Fibroblast of the aortic adventitia (primary cell): ENCODE measurements at places on chromosomes 5 and 9.

DNA sequence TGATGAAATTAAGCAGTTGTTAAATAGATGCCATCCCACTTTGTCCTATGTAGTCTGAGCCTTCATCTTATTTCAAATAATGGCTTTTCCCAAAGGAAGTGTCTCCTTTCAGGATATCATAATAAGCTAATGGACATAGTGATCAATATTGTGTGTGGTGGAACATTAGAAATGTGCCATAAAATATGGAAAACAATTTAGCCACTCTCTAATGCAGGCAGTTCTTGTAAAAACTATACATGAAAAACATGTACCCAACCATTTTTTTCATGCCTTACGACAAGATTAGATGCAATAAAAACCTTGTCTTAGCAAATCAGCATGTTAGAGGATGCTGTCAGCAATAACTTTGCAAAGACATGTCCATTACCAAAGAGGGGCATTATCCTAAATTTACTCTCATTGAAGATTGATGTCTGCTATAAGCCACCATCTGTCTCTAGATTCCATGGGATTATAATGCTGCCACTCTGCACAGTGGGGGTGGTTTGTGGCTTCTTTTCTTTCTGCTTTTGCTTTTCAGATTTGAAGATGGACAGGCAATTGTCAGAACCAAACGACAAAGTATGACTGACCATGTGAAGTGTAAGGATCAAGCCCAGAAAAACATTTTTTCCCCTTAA lies 724.0 kb upstream of the ZNF608 start:
- DNase-seq, result no peak

DNA sequence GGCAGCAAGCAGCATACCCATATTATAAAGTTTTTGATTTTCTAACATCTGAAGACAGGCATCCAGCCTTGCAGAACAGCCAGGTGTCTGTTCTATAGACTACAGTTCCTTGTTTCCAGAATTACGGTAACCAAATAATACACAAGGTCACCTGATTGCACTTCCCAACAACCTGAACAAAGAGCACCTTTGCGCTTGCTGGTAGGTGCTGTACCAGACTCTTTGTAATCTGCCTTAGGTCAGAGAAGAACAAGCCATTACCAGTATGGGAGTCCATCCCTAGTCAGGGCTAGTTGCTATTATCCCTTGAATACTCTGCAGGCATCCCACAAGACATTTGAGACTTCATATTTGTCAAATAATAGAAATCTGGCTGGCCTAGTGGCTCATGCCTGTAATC lies 256.2 kb downstream of the ARRDC3 start:
- DNase-seq, result no peak

- no peak for DNase-seq
Observed at GRCh38 chr5:16618138-16618897, 1.5 kb upstream of the RETREG1 start.

GRCh38 chr9:82423700-82424099 lies 435.1 kb downstream of the SPATA31D1 start:
- no peak for DNase-seq

GRCh38 chr9:89953824-89954615 lies 349.2 kb downstream of the GADD45G start:
- DNase-seq, result no peak

GRCh38 chr9:116279230-116279629 lies 125.6 kb downstream of the PAPPA start:
- DNase-seq, result no peak

DNA sequence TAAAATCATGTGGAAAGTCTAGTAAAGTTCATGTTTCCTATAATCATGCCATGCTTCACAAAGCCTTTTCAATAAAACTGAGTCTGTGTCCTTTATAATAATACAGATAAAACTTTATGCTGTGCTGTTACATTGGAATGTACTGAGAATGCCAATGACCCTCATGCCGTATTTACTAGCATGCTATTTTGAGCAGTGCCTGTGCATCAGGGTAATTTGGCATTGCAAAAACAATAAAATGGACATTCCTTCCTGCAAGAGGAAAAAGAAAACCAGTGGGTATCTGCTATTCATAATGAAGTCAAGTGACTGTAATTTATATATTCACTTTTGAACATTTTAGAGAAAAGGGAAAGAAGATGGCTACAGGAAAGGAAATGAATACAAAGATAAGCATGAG lies 159.0 kb downstream of the PBX3 start:
- peak; percentile 80 for DNase-seq
